AG08395 (cell line): ENCODE measurements at places on chromosomes 5 and 9.

DNA sequence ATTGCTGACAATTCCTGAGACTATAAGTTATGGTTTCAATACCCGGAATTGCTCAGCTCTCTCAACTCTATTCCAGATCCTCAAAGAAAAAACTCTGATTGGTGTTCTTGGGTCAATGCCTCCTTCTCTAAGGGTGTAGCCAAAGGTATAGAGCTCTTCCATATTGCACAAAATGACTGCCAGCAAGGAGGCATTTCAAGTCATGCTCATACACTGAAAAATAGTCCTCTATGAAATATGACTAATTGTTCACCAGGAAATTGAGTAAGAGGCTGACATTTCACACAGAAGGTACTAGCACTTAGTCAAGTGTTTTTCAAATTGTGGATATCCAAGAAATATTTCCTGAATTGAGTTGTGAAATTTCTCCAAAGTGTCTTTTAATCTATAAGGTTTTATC lies 111.1 kb upstream of the KLF9 start:
- DNase-seq, result peak; percentile 27

GRCh38 chr9:85223506-85224125 lies 518.1 kb downstream of the AGTPBP1 start:
- DNase-seq, result peak; percentile 52

DNA sequence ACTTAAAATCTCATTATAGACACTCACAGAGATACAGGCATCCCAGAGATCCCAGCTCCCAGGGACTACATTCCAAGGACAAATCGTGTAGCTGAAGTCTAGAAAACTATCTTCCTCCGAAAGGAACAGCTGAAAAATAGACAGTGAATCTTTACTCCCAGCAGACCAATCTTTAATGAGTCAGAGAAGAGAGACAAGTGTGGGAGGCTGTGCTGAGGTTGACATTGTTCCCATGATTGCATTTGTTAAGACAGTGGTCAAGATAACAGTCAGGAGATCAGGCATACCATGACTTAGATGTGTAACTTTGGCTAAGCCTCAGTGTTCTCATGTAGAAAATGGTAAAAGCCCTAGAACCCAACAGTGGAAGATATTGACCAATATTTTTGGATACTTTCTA lies 120.7 kb downstream of the PAPPA start:
- DNase-seq, result peak; percentile 10

- DNase-seq, result no peak
Observed at GRCh38 chr9:131417264-131418142, 23.6 kb downstream of the PRRC2B start.

GRCh38 chr9:118395415-118395814 lies 691.2 kb downstream of the TLR4 start:
- no peak for DNase-seq

DNA sequence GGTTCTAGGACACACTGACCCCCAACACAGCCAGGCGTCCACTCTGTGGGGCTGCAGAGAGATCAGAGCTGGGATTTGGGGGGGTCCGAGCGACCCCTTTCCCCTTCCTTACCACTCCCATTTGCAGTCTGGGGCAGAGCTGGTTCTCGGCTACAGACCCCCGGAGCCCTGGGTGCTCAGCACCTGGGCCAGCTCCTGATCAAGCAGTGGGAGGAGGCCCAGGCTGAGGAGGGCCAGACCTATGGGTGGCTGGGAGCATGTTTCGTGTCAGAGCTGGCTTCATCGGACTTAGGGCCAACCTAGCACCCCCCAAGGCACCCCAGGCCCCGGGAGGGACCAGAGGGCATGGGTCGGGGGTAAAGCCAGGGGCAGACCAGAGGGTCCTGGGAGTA lies 7.6 kb downstream of the GRIN1 start:
- DNase-seq, result no peak

GRCh38 chr9:136403538-136403914 lies 3.6 kb upstream of the SNAPC4 start:
- no peak for DNase-seq

GRCh38 chr9:109167716-109168115 lies 667 bp upstream of the FRRS1L start:
- no peak for DNase-seq

- DNase-seq, result no peak
Observed at GRCh38 chr9:72809586-72809985, 143.3 kb downstream of the ALDH1A1 start.
